ENCODE measurements at places on chromosomes 1 and 21.

DNA sequence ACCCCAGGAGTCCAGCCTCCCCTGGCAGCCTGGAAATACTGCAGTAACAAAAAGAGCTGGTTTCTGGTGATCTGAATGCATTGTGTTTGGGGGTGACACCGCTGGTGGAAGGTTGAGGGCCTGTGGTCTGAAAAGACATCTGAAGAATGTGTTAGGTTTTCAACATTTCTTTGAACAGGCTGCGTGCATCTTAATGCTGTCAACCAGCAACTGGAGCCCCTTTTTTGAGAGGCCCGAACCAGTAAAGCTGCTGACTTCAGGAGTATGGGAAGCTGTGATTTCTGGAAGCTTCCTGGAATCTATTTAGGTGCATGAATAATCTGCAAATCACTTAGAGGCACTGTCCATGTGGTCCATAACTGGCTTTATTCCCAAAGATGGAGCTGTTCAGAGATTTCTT, 17.0 kb downstream of the ATP5PO start:
- no peak for DNase-seq

GRCh38 chr21:37821092-37821491, 95.2 kb downstream of the KCNJ6 start:
- DNase-seq = no peak

DNA sequence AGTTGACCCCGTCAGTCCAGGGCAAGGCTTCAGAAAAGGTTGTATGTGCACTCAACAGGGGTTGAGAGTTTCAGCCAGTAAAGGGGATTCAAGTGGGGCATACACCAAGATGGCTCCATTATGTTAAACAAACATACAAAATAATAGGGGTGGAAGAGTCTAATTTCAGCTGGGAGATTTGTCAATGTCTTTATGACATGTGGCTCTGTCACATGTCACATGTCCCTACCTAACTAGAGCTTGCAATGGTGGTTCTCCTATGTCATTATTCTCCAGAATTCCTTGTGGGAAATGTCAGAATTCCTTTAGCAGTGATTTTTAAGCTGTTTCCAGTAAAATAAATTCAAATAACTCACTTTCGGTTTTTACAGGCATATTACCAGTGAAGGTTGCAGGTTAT, 392.0 kb upstream of the ADGRL4 start:
- no peak for DNase-seq

- DNase-seq = no peak
Observed at GRCh38 chr1:209884665-209885117, 53.3 kb upstream of the SYT14 start.

DNA sequence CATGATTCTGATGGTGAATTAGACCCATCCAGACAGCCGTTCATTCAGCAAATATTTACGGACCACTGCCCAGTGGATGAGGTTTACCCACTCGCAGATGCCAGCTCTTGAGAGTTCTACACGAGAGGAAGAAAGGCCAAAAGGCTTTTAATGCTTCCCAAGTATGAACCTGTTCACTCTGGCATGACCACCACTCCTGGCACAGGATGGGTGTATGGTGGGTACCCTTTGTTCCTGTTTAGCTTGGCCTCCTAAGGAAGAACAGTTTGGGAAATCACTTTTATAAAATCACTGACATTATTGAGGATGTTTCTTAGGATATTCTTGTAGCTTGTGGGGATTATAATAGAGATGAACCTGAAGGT, 67.2 kb downstream of the HMGB4 start:
- DNase-seq = no peak

DNA sequence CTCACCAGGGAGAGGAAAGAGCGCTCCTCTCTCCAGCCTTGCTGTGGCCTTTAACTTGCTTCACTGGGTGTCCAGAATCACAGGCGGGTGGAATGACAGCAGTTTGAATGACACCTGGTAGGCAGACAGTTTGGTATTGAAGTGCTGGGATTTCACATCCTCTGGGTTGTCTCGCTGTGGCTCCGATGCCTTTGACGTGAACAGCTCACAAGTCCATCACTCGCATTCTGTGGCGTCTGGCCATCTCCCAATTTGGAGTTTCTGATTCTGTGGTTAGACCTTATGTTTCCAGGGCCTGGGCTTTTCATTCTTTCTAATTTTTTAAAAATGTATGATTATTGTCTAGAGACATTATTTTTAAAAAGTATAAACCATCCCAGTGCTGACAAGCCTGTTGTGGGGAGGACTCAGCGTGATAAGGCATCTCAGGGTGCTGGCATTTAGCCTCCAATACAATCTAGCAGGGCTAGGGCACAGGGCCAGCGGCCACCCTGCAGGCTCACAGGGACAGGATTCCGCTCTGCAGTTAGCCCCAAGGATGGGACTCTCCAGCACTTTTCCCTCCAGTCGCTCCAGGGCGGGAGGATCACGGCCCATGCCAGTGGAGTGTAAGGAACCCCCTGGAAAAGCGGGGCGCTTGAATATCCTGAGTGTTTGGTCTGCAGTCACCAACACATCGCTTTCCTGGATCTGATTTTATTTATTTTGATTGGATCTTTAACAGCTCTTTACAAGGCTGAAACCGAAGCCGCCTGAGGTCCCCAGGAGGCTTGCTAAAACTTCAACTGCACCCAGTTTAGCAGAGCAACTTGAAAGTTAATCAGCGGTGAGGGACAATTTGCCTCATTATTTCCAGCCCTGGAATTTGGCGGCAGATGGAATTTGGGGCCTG, 178.3 kb downstream of the TRABD2B start:
- DNase-seq = no peak

Measured in DMS153 (cell line).